Retinal pigment epithelial cell (primary cell): ENCODE measurements at places on chromosomes 2 and 18.

DNA sequence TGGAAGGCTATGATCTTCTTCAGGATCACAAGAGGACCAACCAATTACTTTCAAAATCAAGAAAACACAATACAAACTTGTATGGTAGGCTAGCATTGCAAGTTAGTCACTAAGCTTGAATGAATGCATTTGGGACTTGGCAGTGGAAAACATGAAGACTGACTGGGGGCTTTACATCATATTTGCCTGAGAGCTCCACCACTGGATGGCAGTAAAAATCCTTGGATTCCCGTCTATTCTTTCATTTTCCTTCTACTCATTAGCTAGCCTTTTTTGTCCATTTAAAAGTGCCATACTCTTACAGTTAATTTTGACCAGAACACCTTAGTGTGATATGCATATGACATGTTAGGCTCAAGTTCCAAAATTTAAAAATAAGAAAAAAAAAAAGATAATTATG, 63.5 kb upstream of the RASGRP3 start:
- DNase-seq = no peak

GRCh38 chr2:64330281-64331113, 123.5 kb upstream of the LGALSL start:
- DNase-seq = no peak

GRCh38 chr2:144931480-144931879, 411.6 kb upstream of the ZEB2 start:
- DNase-seq = no peak

DNA sequence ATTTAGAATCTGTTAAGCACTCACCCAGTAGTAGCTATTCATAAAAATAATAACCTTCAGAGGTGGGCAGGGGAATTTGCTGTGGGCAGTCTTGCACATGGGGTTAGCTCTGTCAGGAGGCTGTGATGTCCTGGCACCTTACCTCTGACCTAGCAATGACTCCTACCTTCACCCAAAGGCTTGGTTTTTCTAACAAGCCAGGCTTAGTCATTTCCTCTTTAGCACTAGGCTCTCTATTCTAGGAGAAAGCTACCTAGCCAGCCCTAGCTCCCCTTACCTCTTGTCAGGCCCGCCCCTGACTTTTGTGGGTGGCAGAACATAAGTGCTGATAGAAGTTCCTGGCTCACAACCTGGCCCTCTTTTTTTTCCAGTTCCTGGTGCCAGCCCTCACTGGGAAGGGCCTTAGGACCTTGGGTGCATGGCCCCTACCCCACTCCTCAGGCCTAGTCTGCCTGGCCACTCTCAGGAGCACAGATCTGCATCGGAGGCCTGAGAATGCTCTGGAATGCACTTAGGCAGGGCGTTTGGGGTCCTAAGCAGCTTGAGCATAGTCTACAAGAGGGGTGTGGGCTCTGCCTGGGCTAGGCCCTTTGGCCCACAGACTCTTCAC, 17.7 kb downstream of the CPLX4 start:
- peak; percentile 46 for DNase-seq

GRCh38 chr2:46563186-46563585, 83.8 kb downstream of the TMEM247 start:
- no peak for DNase-seq

DNA sequence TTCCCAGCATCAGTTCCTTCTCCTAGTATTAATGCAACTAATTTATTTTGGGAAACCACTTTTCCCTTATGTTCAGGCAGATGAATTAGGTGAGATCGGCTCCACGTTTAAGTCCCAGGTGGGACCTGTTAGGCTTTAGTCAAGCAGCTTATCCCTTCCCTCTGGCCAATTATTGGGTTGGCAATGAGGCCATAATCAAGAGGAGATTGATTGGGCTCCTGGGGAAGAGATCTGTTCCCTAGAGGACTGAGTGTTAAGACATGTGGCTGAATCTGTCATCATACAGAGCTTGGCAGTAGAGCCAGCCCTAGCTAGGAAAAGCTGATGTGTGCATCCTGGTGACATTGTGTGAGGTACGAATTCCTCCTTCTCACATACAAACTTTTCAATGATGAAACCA, 104.4 kb downstream of the PTH2R start:
- DNase-seq = no peak

DNA sequence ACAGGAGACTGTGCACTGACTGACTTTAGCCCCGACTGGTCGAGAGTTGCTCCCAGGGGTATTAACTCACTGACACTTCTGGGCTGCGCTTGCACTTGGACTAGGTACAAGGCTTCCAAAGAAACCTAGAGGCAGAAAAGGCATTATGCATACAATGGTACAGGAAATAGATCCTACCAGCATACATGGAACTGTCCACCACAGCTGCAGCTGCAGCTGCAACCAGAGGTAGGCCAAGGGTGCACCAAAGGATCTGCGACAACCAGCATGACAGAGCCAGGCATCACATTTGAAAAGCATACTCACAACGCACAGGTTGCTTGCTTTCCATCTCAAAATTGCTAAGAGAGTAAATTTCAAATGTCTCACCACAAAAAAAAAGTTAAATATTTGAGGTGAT, 22.6 kb upstream of the PGAP1 start:
- no peak for DNase-seq

DNA sequence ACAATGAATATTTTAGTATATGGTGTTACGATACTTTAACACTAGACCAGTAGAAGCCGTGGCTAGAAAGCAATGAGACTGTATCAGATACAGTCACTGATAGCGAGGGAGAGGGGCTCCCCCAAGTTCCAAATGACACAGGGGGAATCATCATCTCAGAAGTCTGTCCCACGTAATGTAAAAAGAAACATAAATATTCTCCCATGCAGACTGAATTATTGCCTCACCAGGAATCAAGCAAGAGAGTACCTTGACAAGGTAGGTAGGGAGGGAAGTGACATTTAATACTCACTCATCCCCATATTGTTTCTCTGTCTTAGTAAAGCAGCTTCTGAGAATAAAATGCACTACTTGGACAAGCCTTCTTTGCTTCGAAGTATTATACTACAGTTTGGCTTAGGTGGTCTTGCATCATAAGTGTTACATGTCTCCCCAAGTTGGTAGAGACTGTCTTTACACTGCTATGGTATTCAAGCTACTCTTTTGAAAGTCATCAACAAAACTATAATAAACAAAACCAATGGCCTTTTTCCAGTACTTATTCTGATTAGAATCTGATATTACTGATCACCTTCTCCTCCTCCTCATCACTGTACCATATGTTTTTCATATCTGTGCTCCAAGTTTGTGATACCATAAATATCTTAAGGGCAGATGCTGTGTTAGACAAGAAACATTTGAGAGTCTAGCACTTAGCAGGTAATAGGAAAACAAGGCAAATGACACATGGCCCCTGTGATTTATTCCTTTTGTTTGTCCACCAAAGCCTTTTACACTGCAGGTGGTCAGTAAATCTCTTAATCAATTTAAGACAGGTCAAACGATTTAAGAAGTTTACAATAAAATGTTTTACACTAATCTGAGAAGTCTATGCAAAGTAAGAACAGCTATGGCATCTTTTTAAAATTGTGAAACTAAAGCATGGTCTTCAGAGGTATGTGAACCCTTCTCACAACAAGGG, 2.7 kb downstream of the LAPTM4A start:
- DNase-seq = no peak

DNA sequence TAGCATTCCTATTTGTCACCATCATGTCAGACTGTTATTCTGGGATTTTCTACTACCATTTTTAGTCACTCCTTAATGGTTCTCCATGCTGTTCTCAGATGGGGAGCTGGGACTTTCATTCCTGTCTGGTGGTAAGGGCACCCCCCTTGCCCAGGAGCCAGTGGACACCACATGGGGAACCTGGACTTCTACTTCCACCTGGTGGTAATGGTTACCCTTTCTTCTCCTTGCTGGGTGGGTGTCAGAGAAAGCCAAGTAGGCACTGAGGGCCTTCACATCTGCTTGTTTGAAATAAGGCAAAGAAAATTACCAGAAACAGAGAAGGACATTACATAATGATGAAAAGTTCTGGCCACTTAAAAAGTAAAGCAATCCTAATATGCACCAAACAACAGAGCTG, 239.8 kb downstream of the FHOD3 start:
- DNase-seq = no peak

- DNase-seq = no peak
These were observed 27.1 kb downstream of the CREG2 start for GRCh38 chr2:101360232-101360631.

- no peak for DNase-seq
These were observed 63.9 kb upstream of the SMIM21 start for GRCh38 chr18:75491361-75491760.

DNA sequence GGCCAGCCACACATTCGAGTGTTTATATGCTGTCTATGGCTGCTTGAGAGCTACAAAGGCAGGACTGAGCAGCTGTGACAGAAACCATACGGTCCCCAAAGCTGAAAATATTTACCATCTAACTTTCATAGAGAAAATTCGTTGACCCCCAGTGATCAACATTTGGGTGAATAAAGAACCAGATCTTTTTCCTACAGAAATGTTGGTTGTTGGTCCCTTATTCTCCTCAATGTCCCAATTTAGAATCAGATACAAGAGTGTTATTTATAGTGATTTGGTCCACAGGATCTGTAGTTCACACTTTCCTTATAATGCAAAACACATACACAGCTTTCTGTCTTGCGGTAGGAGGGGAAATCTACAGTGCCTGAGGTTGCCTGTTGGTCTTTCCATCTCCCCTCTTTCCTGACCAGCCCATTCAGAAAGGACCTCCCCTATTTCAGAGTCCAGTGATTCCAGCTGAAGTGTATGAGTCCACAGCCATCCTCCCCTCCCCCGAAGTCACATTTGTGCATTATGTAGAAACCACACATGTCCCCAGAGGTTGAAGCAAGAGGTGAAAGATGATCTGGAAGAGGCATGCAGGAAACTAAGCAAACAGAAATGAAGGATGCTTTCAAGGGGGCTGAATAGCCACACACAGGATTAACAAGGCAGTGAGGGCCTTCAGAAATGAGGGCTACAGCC, 61.9 kb downstream of the SPRED2 start:
- DNase-seq = no peak

DNA sequence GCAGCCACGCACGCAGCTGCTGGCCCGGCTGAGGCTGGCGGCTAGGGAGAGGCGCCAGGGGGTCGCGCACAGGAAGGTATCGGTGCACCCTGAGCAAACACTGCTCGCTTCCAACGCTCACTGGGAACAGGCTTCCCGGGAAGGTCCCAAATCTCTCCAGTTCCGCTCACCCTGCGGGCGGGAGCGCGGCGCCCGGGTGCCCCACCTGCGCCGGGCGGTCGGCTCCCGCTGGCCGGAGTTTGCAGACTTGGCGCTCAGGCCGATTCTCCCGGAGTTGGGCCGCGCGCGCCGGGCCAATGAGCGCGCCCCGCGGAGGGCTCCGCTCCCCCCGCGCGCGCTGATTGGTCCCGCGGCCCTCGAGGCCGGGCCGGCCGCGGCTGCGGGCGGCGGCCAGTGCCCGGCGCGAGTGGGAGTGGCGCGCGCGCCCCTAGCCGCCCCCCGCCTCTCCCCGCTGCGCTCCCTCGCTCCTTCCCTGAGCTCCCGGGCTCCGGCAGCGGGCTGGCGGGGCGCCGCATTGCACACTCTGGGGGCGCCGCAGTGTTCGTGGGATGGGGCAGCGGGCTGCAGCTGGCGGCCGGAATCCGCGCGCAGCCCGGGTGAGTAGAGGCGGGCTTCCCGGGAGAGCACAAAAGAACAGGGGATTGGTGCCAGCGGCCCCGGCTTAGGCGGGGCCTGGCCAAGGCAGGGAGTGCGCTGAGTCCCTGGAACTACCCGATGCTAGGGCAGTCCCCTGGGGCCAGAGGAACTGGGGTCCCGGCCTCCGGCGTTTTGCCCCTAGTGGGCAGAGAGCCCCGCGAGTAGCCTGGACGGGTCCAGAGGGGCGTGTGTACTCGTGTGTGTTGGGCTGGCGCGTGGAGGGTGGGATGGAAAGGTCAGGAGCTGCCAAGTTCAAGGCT, at the start of gene LYPD6:
LYPD6 (plus strand) TSS at position 461 of the 896 bp plus-strand sequence. CDS start 107,122 bp downstream, outside the sequence.
- DNase-seq = peak; percentile 34

DNA sequence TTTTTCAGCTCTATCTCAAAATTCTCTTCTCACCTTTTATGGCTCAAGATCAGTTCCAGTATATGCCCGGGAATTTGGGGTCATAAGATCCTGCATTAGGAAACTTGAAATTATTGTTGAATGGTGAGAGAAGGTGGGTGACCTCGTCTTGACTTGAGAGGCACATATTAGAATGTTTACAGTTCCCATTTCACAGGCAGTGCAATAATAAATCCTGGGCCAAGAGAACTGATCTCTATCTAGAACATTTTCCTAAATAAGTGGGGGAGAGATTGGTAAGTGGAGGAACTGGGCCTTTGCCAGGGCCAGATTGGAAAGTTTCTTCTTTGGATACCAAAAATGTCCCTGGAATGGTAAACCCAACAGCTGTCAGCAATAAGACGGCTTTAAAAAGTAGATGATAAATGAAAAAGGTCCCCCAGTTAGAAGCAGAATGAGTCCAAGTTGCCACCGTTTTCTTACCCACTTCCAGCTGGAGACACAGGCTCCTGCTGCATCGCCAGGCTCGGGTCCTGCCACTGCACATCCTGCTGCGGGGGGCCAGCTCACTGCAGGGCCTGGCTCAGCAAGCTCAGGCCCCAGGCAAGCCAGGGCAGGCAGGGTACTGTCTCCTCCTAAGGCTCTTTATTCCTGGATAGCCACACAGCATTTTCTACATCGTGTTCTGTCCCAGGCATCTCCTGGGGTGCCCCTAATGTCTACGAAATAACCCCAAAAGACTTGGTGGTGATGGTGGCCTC, 126.4 kb upstream of the EPAS1 start:
- DNase-seq = no peak

GRCh38 chr18:80088823-80089222, 20.2 kb upstream of the ADNP2 start:
- no peak for DNase-seq

DNA sequence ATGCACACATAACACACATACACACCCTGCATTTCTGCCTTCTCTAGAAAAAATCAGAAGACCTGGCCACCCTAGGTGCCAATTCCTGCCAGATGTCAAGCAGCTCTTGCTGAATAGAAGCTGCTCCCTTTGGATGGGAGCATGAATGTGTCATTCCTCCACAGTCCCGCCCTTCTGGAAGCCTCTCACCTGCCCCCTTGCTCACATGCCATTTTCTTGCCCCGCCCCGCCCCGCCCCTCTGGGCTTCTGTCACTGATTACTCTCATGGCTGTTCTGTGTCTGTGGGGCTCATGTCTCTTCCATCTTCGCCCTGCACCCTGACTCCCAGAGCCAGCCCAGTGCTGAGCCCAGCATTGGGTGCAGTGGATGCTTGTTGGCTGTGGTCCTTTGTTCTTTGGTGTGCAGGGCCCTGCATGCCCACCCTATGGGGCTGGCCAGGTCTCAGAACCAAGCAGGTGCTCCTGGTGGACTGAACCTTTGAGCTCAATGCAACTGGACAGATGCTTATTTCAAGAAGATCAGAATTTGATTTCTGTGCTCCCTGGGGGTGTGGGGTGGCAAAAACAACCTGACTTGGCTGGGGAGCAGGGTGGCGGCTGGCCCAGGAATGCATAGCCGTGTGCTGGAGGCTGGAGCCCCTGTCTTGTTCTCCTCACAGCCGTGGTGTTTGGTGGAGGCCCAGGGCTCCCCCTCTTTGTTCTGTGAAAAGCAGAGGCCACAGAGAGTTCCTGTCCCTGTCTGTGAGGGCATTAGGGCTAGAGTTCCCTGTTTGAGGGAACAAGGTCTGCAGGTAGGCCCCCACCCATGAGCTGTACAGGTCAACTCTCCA, 140.6 kb upstream of the GLI2 start:
- DNase-seq = no peak

GRCh38 chr2:20524412-20525040, 77.7 kb downstream of the RHOB start:
- DNase-seq = no peak
